ENCODE measurements at places on chromosomes 12 and 14. TPM values are rescaled to one million over a fixed set of nuclear protein-coding genes. Genes with fewer than 3 reads are reported as not detected.

Gene GLS2
- total RNA-seq: 32.2 TPM

Gene CSRP2
- total RNA-seq: 8.4 TPM

Gene SVOP
- total RNA-seq: 0.35 TPM

Gene MYO1H
- not detected for total RNA-seq

Gene C12orf56
- total RNA-seq: not detected

Gene MANSC4
- total RNA-seq: not detected

Gene SOX5
- total RNA-seq: 1.8 TPM

Gene KRT78
- total RNA-seq: 0.35 TPM

Gene MVK
- total RNA-seq: 8.6 TPM
